ENCODE measurements at places on chromosomes 2 and 18. TPM values are rescaled to one million over a fixed set of nuclear protein-coding genes. Genes with fewer than 3 reads are reported as not detected.

The ADGRF3 gene
- not detected for total RNA-seq

- no peak for DNase-seq
Observed at GRCh38 chr2:56801214-56801613, 617.4 kb downstream of the CCDC85A start.

DNA sequence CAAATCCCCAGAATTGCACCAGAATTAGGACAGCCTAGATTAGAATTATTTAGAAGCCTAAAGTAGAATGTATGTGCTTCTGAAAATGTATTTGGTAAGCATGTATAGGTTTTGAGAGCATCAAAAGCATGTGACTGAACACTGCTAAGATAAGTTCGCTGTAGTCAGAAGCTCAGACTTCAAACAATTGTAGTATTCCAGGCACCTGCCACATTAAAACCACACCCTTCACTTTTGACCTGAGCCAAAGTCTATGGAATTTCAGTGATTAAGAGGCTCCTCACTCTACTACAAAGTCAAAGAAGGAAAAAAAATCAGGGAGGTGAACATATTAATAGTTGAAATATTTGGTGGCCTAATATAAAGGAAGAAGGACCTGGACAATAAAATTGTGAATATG is 8.2 kb downstream of the KCNJ3 start:
- DNase-seq, result no peak

GRCh38 chr2:17644997-17645720 is 104.7 kb downstream of the VSNL1 start:
- no peak for DNase-seq

All from left cardiac atrium (tissue), 4 donors.